H54 (cell line): ENCODE measurements at places on chromosomes 5 and 9.

GRCh38 chr9:116087246-116087645 lies 66.3 kb upstream of the PAPPA start:
- DNase-seq: no peak

GRCh38 chr5:57094753-57095683 lies 78.8 kb upstream of the GPBP1 start:
- no peak for DNase-seq

- DNase-seq: no peak
These were observed 9.7 kb downstream of the ZNF462 start for GRCh38 chr9:106872641-106873040.

DNA sequence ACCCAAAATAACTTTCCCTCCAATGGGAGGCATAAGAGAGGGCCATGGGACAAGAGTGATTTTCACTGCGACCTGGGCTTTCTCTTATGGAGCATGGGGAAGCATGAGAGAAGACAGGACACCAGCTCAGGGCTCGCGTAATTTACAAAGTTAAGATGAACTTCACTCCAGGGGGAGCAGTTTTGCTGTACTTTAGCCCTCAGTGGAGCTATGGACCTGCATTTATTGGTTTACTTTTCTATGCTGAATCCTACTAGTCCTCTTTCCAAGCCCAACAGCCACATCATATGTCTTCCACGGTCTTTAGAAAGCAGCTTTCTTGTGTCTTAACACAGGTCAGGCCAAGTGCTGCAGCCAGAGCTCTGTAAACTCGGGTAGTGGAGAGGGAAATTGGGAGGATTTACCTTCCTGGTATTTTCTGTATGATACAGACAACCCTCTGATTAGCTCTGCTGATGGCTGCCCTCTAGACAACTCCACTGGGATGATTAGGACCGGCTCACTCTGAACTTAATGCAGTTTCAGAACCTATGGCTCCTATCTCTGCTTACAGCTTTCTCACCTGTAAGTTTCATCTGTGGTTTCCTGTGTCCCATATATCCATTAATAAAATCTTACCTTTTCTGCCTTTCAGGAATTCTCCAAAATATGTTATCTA lies 581.0 kb upstream of the RORB start:
- DNase-seq: no peak

- no peak for DNase-seq
These were observed 7.4 kb upstream of the TMEM38B start for GRCh38 chr9:105686936-105687335.

DNA sequence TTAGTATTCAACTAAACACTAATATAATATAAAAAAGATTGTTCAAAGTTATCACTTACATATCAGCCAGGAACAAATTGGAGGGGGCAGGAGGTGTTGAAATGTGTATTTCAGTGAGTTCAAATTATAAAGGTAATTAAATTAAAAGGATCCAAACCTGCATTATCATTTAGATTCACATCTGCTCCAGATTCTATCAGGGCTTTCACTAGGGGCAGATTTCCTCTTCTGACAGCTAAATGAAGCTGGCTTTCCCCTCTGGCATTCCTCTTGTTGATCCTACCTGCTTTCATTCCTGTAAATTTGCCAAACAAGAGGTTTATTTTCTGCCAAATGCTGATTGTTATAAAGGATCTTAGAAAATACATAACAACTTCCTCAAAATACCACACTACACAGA lies 86.3 kb upstream of the GCNT4 start:
- DNase-seq: no peak

DNA sequence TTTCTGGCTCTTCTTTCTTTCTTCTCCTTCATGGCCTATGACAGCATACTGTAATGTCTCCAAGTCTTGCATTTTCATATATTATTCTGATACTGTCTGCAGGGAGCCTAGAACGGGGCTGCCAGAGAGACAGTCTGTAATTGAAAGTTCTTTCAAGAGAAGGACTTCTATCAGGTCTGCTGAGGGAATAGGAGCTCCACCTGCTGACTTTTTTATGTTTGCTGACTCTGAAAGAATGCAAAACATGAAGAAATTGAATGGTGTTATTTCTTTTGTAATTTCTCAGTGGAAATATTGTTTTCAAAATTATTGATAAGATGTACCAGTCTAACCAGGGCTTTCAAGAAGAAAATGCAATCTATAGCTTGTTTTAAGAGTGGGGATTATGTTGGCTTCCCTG lies 121.9 kb upstream of the RFX3 start:
- DNase-seq: no peak

DNA sequence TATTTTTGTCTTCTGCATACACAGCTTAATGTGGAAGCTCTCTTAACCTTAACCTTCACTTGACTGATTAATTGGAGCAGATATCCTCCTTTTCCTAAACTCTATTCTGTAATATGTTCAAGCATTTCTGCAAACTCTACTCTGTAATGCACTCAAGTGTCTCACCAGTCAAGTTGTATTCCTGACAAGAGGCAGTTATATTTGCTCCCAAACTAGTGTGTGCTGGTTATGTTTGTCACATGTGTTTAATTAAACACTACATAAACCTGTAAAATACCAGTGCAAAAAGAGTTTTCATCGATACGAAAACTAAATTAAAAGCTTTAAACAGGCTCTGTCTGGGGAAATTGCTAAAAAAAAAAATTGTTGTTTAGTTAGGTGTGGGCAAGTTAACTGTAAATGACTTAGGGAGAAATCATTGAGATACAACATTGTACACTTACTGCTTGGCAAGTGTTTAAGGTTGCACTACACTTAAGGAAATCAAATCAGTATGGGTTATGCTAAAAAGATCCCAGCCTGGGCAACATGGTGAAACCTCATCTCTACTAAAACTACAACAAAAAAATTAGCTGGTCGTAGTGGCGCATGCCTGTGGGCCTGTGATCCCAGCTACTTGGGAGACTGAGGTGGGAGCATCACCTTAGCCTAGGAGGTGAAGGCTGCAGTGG lies 6.7 kb downstream of the FAF2 start:
- no peak for DNase-seq

GRCh38 chr9:17116400-17116837 lies 18.4 kb upstream of the CNTLN start:
- peak; percentile 7 for DNase-seq

DNA sequence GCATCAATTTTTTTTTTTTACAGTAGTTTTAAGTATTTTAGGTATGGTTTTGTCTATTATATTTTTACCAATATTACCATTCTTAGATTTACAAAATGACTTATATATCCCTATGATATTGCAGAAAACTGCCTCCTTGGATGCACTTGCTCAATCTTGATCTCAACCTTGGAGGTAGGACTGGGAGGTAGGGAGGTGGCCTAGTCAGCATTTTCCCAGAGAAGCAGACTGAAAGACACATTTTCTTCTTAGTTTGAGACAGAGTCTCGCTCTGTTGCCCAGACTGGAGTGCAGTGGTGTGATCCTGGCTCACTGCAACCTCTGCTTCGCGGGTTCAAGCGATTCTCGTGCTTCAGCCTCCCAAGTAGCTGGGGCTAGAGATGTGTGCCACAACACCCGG lies 175.3 kb upstream of the SH3GL2 start:
- no peak for DNase-seq

DNA sequence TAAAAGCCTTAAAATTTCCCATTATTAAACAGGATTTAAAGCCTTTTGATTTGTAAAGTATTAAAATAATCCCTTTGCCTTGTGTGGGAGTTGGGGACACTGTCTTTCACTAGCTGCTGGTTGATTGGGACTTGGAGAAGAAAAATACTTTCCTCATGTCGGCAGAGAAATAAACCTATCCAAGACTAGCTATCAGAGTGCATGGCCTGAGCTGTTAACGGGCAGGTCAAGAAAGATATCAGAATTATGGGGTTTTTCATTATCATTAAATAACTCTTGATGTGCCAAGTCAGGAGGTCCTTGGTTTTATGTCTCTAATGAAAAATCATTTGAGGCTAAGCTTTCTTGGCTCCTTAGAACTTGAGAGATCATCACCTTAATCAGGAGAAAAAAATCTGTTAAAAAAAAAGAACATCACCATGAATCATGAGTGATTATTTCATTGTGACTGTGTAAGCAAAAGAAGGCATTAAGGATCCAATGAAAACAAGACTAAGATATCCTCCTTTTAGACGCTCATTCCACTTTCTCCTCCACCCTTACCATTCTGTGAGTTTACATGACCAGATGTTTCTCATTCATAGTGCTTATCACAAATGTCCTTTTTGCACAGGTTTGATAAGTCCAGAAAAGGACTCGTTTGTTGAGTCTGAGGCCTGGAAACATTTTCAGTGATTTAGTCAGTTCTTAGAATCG lies 140.4 kb upstream of the EGFLAM start:
- no peak for DNase-seq

GRCh38 chr5:172564188-172564587 lies 76.9 kb upstream of the NEURL1B start:
- no peak for DNase-seq

GRCh38 chr5:137022725-137023124 lies 476.4 kb downstream of the SPOCK1 start:
- DNase-seq: no peak

- no peak for DNase-seq
These were observed 161.6 kb downstream of the KCTD16 start for GRCh38 chr5:144332265-144332664.

GRCh38 chr5:150511578-150512367 lies 3.8 kb downstream of the NDST1 start:
- peak; percentile 86 for DNase-seq

- no peak for DNase-seq
These were observed 42.4 kb upstream of the TGFBR1 start for GRCh38 chr9:99062549-99062948.

- DNase-seq: no peak
These were observed 116.5 kb downstream of the ANKRD55 start for GRCh38 chr5:56116599-56117141.

GRCh38 chr5:173316339-173317020 lies 11.7 kb downstream of the STC2 start:
- no peak for DNase-seq

DNA sequence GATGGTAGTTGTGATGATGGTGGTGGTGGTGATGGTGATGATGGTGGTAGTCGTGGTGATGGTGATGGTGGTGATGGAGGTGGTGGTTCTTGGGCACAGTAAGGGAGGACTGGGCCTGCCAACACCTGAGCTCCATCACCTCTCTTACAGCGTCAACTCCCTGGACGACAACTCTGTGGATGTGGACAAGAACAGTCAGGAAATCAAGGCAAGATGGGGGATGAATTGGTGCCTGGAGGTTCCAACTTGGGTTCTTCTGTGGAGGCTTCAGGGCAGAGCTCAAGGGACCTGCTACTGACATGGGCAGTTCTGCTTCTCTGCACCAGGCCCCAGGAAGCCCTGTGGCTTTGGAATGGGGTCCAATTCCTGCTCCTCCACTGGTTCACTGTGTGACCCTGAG lies 17.4 kb downstream of the GPRIN1 start:
- DNase-seq: no peak

GRCh38 chr9:94018628-94019027 lies 63.5 kb upstream of the BARX1 start:
- no peak for DNase-seq

DNA sequence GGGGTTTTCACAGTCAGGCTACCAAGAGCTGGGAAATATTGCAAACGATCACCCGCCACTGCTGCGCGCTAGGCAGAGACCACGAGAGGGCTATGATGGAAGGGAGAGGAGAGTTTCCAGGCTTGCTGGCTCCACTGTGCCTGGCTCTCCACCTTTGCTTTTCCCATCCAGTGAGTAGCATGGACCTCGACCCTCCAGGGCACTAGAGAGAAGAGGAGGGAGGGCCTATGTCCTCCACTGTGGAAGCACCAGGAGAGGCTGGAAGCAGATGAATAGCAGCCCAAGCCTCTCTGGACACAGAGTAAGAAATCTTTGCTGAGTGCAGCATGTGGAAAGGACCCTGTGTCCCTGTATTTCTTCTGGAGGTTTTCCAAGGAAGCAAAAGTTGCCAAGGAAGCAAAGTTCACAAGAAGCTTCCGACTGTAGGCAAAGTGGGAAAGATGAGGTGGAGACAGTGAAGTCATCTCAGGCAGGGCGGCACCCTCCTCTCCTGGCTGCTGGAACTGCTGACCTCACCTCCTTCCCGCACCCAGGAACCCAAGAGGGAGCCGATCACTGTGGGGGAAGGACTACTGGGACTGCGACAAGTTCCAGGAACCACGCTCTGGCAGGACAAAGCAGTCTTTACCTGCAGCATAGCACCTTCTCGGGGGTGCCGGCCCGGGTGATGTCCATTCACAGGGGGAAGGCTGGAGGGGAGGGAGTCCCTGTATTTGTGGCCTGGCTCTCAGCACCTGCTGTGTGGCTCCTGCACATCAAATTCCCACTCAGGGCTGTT lies 79.6 kb downstream of the CSNK1A1 start:
- peak; percentile 72 for DNase-seq

DNA sequence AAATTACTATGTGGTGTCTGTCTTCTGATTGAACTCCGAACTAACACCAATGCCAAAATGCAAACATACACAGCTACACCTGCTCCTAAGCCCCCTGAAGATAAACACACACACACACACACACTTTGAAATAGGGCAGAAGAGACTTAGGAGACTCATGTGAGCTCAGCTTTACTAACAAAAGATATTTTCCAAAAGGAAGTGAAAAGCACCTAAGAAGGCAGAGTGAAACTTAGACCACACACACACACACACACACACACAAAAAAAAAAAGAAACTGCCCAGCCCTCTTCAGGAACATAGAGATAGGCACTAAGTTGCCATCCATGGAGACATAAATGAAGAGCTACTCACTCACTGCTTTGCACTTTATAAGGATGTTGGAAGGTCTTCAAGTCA lies 45.2 kb upstream of the APC start:
- no peak for DNase-seq

DNA sequence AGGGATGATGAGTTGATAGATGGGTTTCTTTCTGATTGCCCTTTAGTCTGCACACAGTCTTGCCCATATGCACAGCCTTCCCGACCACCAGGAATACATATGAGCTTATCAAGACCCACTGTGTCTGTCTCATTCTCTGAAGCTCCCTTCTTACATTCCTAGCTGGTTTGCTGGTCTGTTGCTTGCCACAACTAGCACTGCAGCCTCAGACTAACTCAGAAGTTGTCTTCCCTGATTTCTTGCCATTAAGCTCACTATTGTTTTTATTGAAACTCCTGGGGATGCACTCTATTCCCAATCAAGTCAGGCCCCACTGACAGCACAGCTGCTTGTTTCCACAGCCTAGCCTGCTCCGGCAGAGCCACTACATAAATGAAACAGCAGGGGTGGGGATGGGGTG lies 97.5 kb downstream of the SAXO1 start:
- no peak for DNase-seq

GRCh38 chr5:68432682-68433081 lies 217.1 kb downstream of the PIK3R1 start:
- DNase-seq: no peak

DNA sequence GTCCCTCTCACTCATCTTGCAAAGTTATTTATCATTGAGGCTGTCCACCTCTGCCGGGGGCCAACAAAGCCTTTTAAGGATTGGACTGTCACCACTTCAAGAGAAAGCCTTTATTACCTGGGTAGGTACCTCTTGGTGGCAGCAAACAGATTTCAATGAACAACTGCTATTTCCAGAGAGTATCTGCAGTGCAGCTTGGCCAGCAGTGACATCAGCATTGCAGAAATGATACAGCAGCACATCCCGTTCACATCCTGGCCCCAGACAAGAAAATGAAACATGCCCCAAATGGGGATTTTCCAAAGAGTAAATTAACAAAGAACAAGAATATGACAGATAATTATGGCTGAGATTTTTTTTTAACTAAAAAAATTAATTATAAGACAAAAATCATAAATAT lies 2.3 kb upstream of the SPATA6L start:
- DNase-seq: no peak
